ENCODE measurements at places on chromosomes 7 and 10. TPM values are rescaled to one million over a fixed set of nuclear protein-coding genes. Genes with fewer than 3 reads are reported as not detected.

Gene BMPER
- total RNA-seq: not detected

Gene MBL2
- not detected for total RNA-seq

Gene CTBP2
- total RNA-seq: 0.15 TPM

Gene PSD
- 1.4 TPM for total RNA-seq

Gene ANKRD26
- total RNA-seq: 6.1 TPM

Gene RNF32
- total RNA-seq: 4.1 TPM

Gene CLDN3
- not detected for total RNA-seq

Gene PNLIP
- total RNA-seq: not detected

Gene SGPL1
- 25.8 TPM for total RNA-seq

Gene INHBA
- total RNA-seq: not detected

Gene COX15
- total RNA-seq: 38.5 TPM

Gene ADIRF
- total RNA-seq: not detected

Gene TIMM23
- total RNA-seq: 45.2 TPM

Gene COL28A1
- total RNA-seq: not detected

Gene SUPV3L1
- 34.6 TPM for total RNA-seq

Gene PGAM2
- not detected for total RNA-seq

Gene CCDC172
- total RNA-seq: not detected

Gene CEP41
- 13.2 TPM for total RNA-seq

Gene CTAGE4
- total RNA-seq: 3.4 TPM

Gene SPDYE1
- not detected for total RNA-seq

Gene ZNF783
- total RNA-seq: 14.4 TPM

Gene FAM24B
- 11.5 TPM for total RNA-seq

Gene STOX1
- 0.50 TPM for total RNA-seq

Gene GRID2IP
- 0.28 TPM for total RNA-seq

Gene CNOT4
- total RNA-seq: 21.9 TPM

Gene C7orf33
- total RNA-seq: not detected

Gene GRID1
- total RNA-seq: not detected

Gene IFIT1B
- not detected for total RNA-seq

Gene C10orf62
- total RNA-seq: not detected

Gene FAM13C
- not detected for total RNA-seq

Gene FGFR2
- total RNA-seq: 0.30 TPM

Gene GRM3
- not detected for total RNA-seq

Gene MARVELD1
- total RNA-seq: 2.5 TPM

Gene C10orf67
- total RNA-seq: not detected

Gene AHR
- 38.0 TPM for total RNA-seq

Gene GIMAP8
- total RNA-seq: 25.1 TPM

Gene RET
- 0.28 TPM for total RNA-seq

Gene ERVW-1
- total RNA-seq: not detected

Gene CALHM1
- 0.73 TPM for total RNA-seq

Gene UNCX
- total RNA-seq: not detected

Gene SPOCK2
- 420 TPM for total RNA-seq

Gene PRKAR2B
- 0.35 TPM for total RNA-seq

Gene BTBD16
- total RNA-seq: not detected

Gene SSC4D
- total RNA-seq: not detected

Gene TRPV5
- total RNA-seq: not detected

Gene STEAP1B
- 0.30 TPM for total RNA-seq

Gene SPDYE6
- total RNA-seq: not detected

Gene GPRIN2
- total RNA-seq: not detected

Gene MUC12
- 0.50 TPM for total RNA-seq

Gene ANKRD2
- not detected for total RNA-seq

Gene NPFFR1
- total RNA-seq: not detected

Gene CAMK2B
- not detected for total RNA-seq

Gene ASZ1
- not detected for total RNA-seq

Gene CALML3
- total RNA-seq: not detected

Gene SNCG
- not detected for total RNA-seq

Gene SPDYE9
- not detected for total RNA-seq
